Hematopoietic multipotent progenitor cell (in vitro differentiated cells): ENCODE measurements at places on chromosomes 5 and 9. TPM values are rescaled to one million over a fixed set of nuclear protein-coding genes. Genes with fewer than 3 reads are reported as not detected.

DNA sequence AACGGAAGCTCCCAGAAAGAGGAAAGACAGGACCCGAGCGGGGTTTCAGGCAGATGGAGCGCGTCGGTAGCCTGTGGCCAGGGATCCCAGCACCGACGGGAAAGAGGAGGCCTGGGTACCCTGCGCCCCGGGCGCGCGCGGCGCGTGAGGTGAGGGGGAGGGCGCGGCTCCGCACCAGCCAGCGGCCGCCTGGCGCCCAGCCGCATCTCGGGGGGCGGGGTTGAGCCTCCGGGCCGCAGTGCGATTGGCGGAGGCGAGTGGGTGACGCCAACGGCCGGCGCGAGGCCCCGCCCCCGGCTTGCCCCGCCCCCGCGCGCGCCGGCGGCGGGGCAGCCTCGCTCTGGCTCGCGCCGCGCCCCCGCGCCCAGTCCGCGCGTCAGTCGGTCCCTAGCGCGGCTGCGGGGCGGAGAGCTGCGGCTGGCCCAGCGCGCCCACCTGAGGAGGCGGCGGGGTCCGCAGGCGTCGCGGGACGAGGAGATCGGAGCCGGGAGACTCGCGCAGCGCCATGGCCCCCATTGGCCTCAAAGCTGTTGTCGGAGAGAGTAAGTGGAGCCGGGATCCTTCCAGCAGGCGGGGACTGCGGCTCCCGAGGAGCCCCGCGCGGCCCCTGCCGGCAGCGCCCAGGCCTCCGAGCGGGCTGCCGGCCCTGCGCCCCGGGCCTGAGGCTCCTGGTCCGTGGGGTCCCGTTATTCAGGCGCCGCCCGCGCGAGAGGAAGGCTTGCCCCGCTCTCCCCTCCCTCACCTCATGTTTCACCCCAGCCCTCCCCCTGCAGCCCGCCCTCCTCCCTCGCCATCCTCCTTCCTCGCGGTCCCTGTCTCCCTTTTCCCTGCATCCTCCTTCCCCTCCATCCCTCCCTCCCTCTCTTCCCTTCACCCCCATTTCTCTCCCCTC lies at the start of gene STXBP1:
TSS of gene STXBP1 (plus strand) at position 379 of the 892 bp plus-strand sequence. CDS start at position 506, 127 bp downstream.
- peak; percentile 85 for DNase-seq

PCDHGA8 gene
- total RNA-seq = 0.54 TPM

MOB3B gene
- 0.54 TPM for total RNA-seq

GRCh38 chr5:170743876-170744212 lies 39.7 kb upstream of the GABRP start:
- no peak for DNase-seq

DNA sequence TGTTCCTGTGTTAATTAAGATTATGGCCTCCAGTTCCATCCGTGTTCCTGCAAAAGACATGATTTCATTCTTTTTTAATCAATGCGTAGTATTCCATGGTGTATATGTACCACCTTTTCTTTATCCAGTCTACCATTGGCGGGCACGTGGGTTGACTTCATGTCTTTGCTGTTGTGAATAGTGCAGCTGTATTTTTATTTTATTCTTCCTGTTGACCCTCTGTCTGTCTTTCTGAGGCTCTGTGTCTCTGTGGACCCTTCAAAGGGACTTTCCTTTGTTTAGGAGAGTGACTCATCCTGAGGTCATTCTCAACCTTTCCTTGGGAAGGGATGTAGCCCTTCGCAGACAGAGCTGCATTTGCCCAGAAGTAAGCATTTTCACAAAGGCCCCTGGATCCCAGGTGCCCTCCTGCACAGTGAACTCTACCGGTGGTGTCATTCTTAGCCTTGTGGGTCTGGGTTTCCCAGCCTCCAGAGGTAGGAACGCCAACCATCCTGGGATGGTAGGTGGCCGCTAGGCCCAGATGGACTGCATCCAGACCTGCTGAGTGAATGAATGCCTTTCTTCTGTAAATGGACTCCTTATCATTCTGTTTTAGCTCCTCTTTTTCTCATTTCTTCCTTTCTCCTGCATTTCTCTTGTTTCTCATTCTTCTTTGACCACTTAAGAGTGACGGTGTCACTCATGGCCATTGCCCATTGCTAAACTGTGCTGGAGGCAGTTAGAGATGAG lies 22.4 kb downstream of the TRIO start:
- DNase-seq = no peak

DNAJC25 gene
- 2.4 TPM for total RNA-seq

GRCh38 chr5:134524826-134525682 lies at the start of gene JADE2:
Gene JADE2 (plus strand): TSS chr5:134525670. CDS start chr5:134535858, 10,188 bp downstream.
- DNase-seq = peak; percentile 93

- no peak for DNase-seq
Measured at GRCh38 chr5:157913575-157913974, 54.6 kb upstream of the CLINT1 start.

GRCh38 chr5:32709750-32710549 lies 1.2 kb upstream of the NPR3 start:
- peak; percentile 87 for DNase-seq

DNA sequence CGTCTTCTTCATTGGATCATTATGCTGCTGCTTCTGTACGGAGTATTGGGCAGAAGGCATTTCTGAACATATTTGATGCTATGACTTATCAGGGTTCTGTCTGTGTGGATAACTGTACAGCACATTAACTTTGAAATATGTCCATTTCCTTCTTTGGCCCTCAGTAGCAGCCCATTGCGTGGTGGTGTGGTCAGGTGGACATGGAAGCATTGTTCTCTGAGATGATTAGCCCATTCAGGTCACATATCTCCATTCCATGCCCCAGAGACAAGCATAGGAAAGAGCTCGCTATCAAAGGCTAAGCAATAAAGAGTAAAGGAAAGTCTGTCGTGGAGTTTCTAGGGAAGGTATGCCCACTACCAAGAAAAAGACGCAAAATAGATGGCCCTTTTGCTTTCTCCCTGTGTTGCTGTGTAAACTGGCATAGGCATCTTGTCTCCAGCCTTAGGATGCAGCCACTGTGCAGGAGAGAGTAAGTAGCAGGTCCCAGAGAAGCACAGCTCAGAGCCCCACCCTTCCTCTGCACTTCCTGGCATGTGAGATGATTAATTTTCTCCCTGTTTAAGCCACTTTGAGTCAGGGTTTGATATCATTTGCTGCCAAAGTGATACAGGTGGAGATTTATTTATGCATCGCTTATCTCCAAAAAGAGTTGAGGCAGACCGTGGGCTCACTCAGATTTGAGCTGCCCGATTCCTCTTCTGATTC lies 221.9 kb downstream of the PDZD2 start:
- DNase-seq = no peak

N4BP3 gene
- 5.1 TPM for total RNA-seq

DNA sequence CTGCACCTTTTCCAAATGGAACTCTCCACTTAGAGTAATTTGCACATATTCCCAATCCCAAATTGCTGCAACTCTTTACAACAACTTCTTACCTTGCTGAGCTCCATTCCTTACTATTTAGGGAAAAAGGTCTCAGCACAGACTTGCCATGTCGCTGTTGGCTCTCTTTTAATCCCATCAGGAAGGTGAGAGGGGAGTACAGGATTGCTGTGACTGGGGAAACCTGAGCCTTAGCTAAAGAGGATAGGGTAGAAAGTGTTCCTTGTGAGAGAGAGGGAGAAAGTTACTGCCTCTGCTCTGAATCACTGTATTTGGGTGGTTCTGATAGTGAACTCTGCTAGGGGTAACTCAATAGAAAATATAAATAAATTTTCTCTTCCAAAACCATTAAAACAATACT lies 43.7 kb upstream of the GABRA1 start:
- DNase-seq = no peak
